ENCODE measurements at places on chromosomes 5 and 9. TPM values are rescaled to one million over a fixed set of nuclear protein-coding genes. Genes with fewer than 3 reads are reported as not detected.

CMYA5 gene
- polyA plus RNA-seq, result not detected

SPINK13 gene
- polyA plus RNA-seq, result not detected

TNFSF8 gene
- 3.5 TPM for polyA plus RNA-seq

CCDC69 gene
- polyA plus RNA-seq, result 75.5 TPM

ADAMTS2 gene
- polyA plus RNA-seq, result not detected

CFAP90 gene
- polyA plus RNA-seq, result not detected

PCDHGA5 gene
- polyA plus RNA-seq, result not detected

ADRB2 gene
- 9.1 TPM for polyA plus RNA-seq

SH2D3C gene
- polyA plus RNA-seq, result 76.1 TPM

FBN2 gene
- not detected for polyA plus RNA-seq

GABRA6 gene
- polyA plus RNA-seq, result not detected

IFNK gene
- not detected for polyA plus RNA-seq

FBP1 gene
- 7.1 TPM for polyA plus RNA-seq

SUSD3 gene
- 96.3 TPM for polyA plus RNA-seq

CHSY3 gene
- polyA plus RNA-seq, result not detected

CDHR2 gene
- polyA plus RNA-seq, result not detected

IARS1 gene
- polyA plus RNA-seq, result 48.2 TPM

NUTM2F gene
- polyA plus RNA-seq, result not detected

GABRA1 gene
- not detected for polyA plus RNA-seq

KCNV2 gene
- polyA plus RNA-seq, result not detected

SLC6A7 gene
- not detected for polyA plus RNA-seq

PCDHGC4 gene
- polyA plus RNA-seq, result not detected

PDE6A gene
- 0.05 TPM for polyA plus RNA-seq

LSM11 gene
- 0.64 TPM for polyA plus RNA-seq

SLC6A3 gene
- polyA plus RNA-seq, result not detected

Data from IgD-negative memory B cell (primary cell).